AG04449 (cell line): ENCODE measurements at places on chromosomes 6 and 20.

DNA sequence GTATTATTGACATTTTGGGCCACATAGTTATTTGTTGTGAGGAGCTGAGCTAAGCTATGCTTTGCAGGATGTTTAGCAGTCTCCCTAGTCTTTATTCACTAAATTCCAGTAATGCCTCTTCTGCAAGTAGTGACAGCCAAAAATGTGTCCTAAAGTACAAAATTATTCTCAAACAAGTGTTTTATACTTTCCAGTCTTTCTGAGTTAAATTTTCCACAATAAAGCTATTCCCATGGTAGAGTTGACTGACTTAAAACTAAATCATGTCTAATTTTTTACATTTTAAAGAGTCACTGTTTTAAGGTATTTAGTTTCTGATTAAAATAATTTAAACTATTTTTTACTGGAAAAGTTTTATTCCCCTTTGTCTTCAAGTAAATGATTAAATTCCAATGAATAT is 717.8 kb upstream of the HS3ST5 start:
- DNase-seq, result no peak

- DNase-seq, result no peak
Measured at GRCh38 chr20:42130810-42131596, 512.8 kb upstream of the CHD6 start.

- DNase-seq, result peak; percentile 38
Measured at GRCh38 chr6:12266571-12266970, 23.6 kb upstream of the EDN1 start.

GRCh38 chr20:63698739-63699465 is 2.5 kb downstream of the TNFRSF6B start:
- peak; percentile 67 for DNase-seq

- DNase-seq, result no peak
Measured at GRCh38 chr6:47153404-47153755, 111.2 kb upstream of the ADGRF1 start.

DNA sequence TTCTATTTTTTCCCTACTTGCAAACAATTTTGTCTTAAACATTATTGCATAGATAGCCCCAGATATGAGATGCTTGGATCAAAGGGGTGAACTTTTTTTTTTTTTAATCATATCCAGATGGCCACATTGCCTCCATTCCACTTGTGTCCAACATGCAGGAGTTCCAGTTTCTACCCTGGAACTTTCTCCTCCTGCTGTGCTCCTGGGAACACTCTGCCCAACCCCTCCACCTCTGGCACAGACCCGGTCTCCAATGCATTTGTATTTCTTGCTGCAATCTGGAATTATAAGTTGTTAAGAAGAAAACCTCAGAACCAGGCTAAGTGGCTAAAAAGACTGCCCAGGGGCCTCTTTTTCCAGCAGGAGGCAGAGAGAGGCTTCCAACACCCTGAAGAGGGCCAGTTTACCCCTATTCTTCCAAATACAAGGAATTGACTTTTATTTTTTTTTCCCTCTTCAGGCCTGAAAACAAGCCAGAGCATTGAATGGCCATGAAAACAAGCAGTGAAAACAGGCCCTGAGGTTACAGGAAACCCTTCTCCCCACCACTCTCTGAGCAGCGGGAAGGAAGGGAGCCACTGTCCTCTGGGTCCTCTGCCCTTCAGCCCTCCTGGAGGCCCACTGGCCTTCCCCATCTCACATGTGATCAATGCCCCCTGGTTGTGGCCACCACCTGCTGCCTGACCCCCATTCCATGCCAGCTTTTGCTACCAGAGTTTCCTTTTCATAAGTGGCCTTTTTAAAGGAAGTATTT is 44.3 kb downstream of the PDYN start:
- DNase-seq, result no peak

DNA sequence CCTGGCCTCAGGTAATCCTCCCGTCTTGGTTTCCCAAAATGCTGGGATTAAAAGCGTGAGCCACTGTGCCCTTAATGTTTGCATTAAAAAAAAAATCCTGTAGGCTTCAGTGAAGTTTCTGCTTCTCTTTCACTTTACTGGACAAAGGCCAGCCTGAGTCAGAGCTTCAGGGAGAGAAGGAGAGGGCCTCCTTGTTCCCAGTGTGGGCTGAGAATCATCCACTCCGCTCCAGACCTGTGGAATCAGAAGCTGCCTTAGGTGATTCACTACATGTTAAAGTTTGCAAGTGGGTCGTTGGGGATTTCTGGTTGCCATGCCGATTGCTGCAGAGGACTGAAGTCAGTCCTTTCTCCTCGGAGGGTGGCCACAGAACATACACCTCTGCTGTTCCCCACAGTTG is 113.3 kb upstream of the EEF1E1 start:
- peak; percentile 29 for DNase-seq

DNA sequence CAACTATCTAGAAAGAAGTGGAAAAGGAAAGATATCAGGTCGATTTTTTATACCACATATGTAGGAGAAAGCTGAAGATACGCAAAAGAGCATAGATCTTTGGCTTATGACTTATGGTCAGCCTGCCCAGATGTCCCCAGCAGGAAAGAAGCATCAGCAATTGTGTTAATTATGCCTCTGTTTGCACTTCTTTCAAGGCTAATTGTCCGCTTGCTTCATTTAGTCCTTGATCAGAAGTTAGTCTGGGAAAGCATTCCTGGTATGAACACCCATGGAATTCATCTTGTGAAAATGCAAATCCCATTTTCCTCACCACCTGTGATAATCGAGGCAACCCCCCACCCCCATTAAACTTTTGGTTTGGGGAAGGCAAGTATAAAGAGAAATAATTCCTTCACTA is 62.8 kb downstream of the ATP9A start:
- DNase-seq, result no peak

- no peak for DNase-seq
Measured at GRCh38 chr20:8431538-8432434, 299.7 kb downstream of the PLCB1 start.

GRCh38 chr6:106119546-106119945 is 33.4 kb downstream of the PRDM1 start:
- no peak for DNase-seq

GRCh38 chr6:155123520-155123919 is 128.4 kb downstream of the TIAM2 start:
- DNase-seq, result no peak

DNA sequence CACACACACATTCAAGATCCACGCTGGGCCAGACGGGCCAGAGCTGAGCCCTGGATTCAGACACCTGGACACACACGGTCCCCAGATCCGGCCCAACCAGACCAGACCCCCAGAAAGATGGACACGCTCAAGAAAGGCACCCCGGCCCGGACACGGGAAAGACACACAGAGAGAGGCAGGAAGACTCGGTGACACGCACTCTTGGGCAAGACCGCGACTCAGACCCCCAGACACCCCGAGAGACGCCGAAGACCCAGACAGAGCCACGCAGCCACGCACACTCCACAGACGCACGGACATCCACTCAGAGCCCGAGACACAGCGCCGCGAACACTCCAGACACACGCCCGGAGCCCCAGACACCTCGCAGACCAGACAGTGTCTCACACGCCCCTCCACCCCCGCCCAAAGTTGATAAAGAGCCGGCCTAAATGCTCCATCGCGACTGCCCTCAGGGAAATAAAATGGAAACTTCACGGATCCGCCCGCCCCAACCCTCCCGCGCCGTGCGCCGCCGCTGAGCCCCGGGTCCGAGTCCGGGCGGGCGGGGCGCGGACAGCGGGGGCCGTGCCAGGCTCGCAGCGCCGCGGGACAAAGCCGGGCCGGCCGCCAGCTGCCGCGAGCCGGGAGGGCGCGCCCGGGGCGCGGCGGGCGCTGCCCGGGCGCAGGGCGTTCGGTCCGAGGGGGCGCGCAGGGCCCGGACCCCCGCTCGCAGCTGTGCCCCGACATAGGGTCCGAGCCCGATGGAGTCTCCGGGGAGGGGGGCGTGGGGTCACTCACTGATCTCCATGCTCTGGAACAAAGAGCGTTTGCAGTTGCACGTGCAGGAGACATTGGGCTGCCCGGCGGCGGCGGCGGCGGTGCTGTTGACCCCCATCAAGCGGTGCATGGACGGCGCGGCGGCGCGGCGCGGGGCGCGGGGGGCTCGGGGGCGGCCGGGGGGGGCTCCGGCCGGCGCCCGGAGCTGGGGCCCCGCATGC is 831 bp downstream of the PMEPA1 start:
- DNase-seq, result no peak

- no peak for DNase-seq
Measured at GRCh38 chr6:71383476-71383875, 94.9 kb downstream of the OGFRL1 start.

- no peak for DNase-seq
Measured at GRCh38 chr20:49909499-49910339, 5.6 kb downstream of the SPATA2 start.

DNA sequence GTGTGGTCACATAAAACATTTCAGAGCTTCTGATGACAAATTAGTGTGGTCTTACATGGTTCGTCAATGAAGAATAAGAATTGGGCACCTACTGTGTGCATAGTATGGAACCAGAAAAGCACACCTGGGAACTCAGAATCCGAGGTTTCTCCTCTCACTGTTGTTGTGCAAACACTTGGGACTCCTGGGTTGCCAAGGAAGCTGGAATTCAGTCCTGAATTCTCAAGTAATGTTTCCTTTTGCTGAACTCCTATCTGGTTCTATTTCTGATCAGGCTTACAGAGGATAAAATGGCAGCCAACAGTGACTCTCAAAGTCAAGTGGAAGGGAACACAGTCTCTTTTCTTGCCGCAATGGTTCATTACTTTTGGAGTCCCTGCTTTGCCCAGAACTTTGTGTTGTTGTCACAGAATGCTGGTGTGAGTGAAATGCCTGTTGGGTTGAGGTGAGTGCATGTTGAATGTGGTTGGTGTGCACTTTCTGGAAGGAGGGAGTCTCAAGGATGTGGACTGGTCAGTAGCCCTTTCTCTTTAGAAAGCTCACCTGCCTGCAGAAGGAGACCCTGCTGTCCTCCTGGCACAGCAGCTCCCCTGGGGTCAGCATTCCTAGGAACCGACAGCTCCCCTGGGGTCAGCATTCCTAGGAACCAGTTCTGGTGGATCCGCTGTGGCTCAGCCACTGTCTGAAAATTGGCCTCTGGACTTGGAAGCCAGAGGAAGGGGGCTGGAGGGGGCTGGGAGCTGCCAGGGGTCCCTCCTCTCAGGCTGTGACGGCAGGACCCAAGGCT is 1.4 kb downstream of the UNC93A start:
- DNase-seq, result no peak

DNA sequence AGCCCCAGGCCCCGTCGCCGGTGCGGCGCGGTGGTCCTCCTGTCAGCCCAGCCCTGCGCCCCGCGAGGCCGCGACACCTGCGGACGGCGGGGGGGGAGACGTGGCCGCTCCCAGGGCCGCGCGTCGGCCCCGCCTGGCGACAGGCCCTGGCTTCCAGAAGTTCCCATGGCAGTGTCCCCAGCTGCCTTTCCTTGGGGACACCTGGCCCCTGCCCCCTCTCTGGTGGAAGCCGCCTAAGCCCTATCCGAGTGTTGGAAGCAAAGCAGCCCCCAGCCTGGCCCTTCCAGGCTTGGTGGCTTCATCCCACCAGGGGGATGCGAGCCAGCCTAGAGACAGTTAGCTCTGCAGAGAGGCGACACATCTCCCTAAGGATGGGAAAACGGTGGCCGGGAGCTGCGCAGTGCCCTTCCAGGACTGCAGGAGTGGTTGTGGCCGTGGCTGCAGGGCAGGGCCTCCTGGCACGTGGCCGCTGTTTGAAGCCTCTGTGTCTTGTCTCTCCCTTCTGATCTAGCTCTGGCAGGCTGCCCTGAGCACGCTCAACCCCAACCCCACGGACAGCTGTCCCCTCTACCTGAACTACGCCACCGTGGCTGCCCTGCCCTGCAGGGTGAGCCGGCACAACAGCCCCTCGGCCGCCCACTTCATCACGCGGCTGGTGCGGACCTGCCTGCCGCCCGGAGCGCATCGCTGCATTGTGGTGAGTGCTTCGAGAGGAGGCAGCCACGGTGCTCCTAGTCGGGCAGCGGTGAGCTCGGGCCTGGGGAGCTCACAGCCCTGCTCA is 816 bp downstream of the NPEPL1 start:
- no peak for DNase-seq

DNA sequence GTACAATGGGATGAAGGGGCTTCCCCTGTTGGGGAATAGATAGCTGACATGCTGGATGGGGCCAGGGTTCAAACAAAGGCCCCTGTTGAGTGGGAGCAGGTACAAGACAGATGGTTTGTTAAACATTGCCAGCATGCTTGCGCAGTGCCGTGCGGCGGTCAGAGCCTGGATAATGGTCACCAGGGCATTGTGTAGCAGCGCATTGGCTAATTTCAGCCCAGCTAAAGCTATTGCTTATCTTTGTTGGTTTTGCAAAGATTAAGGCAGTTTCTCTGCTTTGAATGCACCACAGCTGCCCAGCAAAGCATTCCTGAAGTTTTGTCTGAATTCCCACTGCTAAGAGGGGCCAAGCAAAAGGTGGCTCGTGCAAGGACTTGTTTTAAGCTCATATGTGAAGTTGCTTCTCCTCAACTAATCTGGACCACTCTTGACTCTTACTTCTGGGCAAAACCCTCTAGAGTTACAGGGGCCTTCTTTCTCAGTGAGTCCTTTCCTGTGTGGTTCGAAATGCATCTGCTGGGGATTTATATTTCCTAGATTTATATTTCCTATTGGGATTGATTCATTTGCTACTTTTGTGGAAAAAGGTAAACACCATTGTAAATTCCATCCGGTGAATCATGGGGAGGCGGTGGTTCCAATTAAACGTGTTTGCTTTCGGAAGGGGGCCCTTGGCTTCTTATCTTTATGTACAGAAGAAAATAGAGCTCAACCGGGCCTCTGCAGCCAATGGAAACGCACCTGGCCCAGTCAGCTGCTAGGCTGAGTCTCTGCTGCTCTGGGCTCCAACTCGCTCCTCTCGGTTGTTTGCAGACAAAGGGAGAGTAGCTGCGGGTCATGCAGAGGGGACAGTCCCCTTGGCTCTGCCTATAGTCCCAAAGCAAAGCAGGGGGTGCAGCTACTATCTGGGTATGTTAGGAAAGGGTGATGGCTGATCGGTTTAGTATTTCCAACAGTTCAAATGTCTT is 72.1 kb downstream of the FOXA2 start:
- no peak for DNase-seq

DNA sequence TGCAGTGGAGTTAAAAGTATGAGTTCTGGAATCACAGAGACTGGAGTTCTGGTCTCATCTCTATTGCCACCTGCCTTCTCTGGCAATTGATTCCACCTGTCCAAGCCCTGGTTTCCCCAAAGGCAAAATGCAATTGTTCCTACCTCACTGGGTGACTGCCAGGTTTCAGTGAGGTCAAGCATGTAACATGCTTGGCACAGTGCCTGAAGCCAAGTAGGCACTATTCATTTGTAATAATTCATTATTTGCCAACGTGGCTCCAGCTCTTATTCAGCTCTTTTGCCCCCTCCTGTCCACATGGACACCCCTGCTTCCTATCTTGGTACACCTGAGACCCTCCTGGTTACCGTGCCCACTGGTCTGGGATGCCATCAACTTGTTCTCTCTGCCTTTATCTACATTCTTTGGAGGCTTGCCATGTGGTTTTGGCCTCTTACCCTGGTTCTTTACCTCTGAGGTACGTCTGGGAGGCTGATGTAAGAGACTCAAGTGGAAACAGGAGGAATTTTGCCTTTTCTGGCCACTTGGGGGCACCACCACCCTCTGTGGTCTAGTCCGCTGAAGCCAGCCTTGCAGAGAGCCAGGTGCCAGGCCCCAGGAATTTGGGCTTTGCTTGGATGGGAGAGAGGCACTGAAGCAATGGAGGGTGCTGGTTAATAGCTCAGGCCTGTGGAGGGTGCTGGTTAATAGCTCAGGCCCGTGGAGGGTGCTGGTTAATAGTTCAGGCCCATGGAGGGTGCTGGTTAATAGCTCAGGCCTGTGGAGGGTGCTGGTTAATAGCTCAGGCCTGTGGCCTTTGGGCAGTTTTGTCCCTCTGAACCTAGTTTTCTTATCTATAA is 1.7 kb downstream of the KCNK15 start:
- no peak for DNase-seq

GRCh38 chr6:47254051-47254450 is 55.7 kb downstream of the TNFRSF21 start:
- DNase-seq, result no peak
